Central memory CD8-positive, alpha-beta T cell (primary cell): ENCODE measurements at places on chromosomes 11 and 22.

GRCh38 chr11:1335811-1336761 lies 26.7 kb upstream of the TOLLIP start:
- H3K36me3 ChIP-seq = peaks cover 14% of the 10 kb centered on the region
- DNase-seq = peak; percentile 39
- H3K27me3 ChIP-seq = no peaks in the 10 kb centered on the region
- no peak overlapping the region for H3K27ac ChIP-seq

DNA sequence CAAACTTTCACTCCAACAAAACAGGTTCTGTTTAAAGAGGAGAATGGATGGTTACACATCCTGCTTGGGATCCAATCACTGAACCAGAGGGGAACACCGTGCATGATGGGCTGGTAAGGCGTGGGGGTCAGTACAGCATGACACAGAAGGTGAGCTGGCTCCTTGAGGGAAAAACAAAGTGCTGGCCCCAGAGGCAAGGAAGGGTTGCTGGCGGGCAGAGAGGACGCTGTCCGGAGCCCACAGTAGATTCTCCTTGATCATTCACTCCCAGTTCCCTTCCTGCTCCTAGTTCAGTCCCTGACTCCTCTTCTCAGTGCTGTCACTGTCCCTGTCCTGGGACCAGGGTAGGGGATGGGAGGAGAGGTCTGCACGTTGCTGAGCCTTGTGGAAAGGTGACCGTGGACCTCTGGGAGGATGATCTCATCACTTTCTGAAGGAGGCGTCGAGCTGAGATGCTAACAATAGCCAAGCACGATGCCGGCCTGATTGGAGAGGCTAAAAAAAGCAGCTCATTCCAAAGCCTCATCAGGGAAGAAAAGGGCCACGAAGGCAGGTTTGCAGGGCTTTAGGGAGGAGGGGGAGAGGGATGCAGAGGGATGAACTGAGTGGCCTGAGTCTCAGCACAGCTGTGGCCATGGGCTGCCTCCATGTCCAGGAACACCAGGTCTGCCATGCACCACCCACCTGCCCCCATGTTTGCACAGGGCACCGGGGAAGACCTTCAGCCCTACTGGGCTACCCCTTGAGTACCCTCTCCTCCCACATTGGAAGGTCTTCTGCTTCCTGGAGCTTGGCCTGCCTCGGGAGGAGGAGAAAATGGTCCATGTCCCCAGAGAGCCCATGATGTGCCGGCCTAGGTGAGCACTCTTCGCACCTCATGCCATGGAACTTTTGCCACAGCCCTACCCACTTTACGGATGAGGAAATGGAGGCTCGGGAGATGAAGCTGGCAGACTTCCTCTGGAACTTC lies 72.7 kb upstream of the RTL6 start:
- no peaks in the 10 kb centered on the region for H3K36me3 ChIP-seq
- no peak for DNase-seq
- no peak overlapping the region for H3K27ac ChIP-seq

- H3K4me3 ChIP-seq = peak overlapping the region; percentile 89
- peaks cover 45% of the 10 kb centered on the region for H3K4me1 ChIP-seq
- peaks cover 28% of the 10 kb centered on the region for H3K36me3 ChIP-seq
- peak overlapping the region; percentile 98 for H3K27ac ChIP-seq
Measured at GRCh38 chr11:114399490-114400215, 658 bp downstream of the C11orf71 start.

- DNase-seq = no peak
- H3K4me3 ChIP-seq = no peak overlapping the region
- peaks cover 3% of the 10 kb centered on the region for H3K36me3 ChIP-seq
Measured at GRCh38 chr22:27975381-27976013, 56.4 kb upstream of the PITPNB start.

- no peak overlapping the region for H3K4me3 ChIP-seq
- peaks cover 41% of the 10 kb centered on the region for H3K27me3 ChIP-seq
- no peak overlapping the region for H3K27ac ChIP-seq
- peaks cover 2% of the 10 kb centered on the region for H3K36me3 ChIP-seq
- no peak for DNase-seq
Measured at GRCh38 chr22:47239474-47239860, 477.0 kb downstream of the TBC1D22A start.

- no peak for DNase-seq
- H3K4me1 ChIP-seq = peaks cover under 1% of the 10 kb centered on the region
- no peaks in the 10 kb centered on the region for H3K36me3 ChIP-seq
Measured at GRCh38 chr22:25007444-25008106, 55.1 kb downstream of the KIAA1671 start.

DNA sequence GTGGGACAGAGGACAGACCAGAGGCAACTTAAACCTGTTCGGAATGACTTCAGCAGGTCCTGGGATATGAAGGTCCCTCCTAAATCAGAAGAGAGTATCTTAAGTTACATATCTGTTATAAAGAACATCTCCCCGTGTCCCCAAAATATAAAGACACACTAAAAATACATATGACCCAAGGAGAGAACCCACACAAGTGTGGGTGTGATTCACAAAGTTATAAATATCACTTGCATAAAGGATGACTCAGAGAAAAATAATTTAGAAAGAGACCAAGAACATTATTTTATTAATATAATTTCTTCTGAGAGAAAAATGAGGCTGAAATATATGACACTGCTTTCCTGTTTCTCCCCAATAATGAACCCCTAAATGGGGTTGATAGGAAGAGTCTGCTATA lies 14.2 kb downstream of the OR5B21 start:
- no peak overlapping the region for H3K27ac ChIP-seq
- H3K27me3 ChIP-seq = no peaks in the 10 kb centered on the region
- DNase-seq = no peak
- H3K36me3 ChIP-seq = no peaks in the 10 kb centered on the region

DNA sequence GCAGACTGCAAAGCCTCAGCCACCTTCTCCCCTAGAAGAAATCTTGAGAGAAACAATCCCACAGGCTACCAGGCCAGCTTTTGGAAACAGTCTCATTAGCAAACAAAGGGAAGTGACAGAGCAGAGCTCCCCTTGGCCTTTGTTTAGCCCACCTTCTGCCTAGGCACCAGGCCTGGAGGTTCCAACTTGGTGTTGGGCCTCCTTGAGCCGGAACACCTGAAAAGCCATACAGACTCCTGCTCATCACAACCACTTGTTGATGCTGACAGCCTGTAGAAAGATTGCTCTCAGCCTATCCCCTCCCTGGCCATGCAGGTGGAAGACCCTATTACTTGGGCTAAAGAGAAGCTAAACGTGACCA lies 26.6 kb downstream of the KCNQ1OT1 start:
- H3K4me1 ChIP-seq = no peaks in the 10 kb centered on the region
- H3K4me3 ChIP-seq = no peak overlapping the region
- H3K27ac ChIP-seq = no peak overlapping the region
- DNase-seq = no peak
- no peaks in the 10 kb centered on the region for H3K36me3 ChIP-seq
- no peaks in the 10 kb centered on the region for H3K27me3 ChIP-seq

- H3K4me1 ChIP-seq = peaks cover 5% of the 10 kb centered on the region
- no peak overlapping the region for H3K27ac ChIP-seq
- peaks cover 2% of the 10 kb centered on the region for H3K36me3 ChIP-seq
- no peak for DNase-seq
- peak overlapping the region; percentile 6 for H3K4me3 ChIP-seq
Measured at GRCh38 chr22:30195245-30196140, 51.1 kb downstream of the LIF start.

GRCh38 chr11:73810637-73811036 lies 23.0 kb downstream of the MRPL48 start:
- H3K27ac ChIP-seq = peak overlapping the region; percentile 56
- no peak for DNase-seq
- H3K4me1 ChIP-seq = peaks cover 12% of the 10 kb centered on the region
- peaks cover 20% of the 10 kb centered on the region for H3K36me3 ChIP-seq

GRCh38 chr11:82792319-82792718 lies 58.7 kb upstream of the FAM181B start:
- no peaks in the 10 kb centered on the region for H3K4me1 ChIP-seq
- no peak overlapping the region for H3K27ac ChIP-seq
- H3K4me3 ChIP-seq = no peak overlapping the region
- no peaks in the 10 kb centered on the region for H3K36me3 ChIP-seq

DNA sequence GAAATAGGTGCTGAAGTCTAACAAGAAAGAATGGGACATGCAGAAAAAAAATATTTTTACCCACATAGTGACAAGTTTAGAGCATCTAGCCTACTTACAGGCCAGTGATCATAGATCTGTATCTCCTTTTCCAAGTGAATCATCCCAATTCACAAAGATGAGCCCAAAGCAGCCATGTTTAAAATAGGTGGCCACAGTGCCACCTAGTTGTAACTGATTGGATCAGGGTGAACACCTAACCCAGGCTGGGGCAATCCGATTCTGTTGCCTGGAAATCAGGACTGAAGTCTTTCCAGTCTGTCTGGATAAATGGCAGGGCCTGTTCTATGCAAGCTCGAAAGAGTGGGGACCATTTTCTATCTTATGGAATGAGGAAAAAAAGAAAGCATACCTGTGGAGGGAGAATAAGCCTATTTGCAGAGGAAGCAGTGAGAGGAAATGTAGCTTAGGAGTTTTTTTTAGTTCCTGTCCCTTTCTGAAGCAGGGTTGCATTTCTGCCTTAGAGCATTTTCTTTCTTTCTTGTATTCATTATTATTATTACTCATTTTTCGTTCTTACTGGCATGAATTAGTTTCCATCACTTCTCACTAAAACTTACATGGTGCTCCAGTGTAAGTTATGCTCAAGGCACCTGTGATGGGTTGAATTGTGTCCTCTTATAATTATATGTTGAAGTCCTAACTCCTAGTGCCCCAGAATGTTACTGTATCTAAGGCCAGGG lies 113.2 kb upstream of the RAG2 start:
- H3K36me3 ChIP-seq = no peaks in the 10 kb centered on the region
- no peaks in the 10 kb centered on the region for H3K4me1 ChIP-seq
- no peak for DNase-seq
- no peak overlapping the region for H3K27ac ChIP-seq

DNA sequence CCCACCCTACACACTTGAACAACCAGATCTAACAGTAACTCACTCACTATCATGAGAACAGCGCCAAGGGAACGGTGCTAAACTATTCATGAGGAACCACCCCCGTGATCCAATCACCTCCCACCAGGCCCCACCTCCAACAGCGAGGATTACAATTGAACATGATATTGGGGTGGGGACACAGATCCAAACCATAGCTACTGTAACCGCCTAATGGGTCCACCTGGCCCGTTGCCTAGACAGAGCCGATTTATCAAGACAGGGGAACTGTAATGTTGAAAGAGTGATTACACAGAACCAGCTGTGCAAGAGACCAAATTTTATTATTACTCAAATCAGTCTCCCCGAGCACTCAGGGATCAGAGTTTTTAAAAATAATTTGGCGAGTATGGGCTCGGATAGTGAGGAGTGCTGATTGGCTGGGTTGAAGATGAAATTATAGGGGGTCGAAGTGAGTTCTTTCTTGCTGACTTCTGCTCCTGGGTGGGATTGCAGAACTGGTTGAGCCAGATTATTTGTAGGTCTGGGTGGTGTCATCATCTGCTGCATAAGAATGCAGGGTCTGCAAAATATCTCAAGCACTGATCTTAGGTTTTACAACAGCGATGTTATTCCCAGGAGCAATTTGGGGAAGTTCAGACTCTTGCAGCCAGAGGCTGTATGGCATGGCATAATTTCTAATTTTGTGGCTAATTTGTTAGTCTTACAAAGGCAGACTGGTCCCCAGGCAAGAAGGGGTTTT lies 17.9 kb upstream of the ZC3H12C start:
- peaks cover 28% of the 10 kb centered on the region for H3K27me3 ChIP-seq
- no peak overlapping the region for H3K4me3 ChIP-seq
- no peak for DNase-seq
- H3K27ac ChIP-seq = no peak overlapping the region

DNA sequence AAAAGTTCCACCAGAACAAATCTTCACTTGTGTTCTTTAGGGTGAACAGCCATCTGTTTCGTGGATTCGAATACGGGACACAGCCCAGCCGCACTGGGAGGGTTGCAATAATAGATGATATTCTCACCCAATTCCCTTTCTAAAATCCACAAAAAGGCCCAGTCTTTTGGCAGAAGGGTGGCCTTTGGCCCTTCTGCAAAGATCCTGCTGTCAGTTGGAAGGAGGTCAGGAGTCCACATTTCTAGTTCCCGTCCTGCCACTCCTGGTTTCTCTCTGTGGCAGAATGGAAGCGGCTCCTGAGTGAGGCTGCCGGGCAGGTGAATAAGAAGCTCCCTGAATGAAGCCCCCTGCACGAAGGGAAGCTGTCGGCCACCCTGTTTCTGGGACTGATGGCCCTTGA lies 11.2 kb upstream of the LINC01488 start:
- H3K27me3 ChIP-seq = no peaks in the 10 kb centered on the region
- no peak overlapping the region for H3K4me3 ChIP-seq
- no peaks in the 10 kb centered on the region for H3K4me1 ChIP-seq
- DNase-seq = no peak
- no peaks in the 10 kb centered on the region for H3K36me3 ChIP-seq
- H3K27ac ChIP-seq = no peak overlapping the region

DNA sequence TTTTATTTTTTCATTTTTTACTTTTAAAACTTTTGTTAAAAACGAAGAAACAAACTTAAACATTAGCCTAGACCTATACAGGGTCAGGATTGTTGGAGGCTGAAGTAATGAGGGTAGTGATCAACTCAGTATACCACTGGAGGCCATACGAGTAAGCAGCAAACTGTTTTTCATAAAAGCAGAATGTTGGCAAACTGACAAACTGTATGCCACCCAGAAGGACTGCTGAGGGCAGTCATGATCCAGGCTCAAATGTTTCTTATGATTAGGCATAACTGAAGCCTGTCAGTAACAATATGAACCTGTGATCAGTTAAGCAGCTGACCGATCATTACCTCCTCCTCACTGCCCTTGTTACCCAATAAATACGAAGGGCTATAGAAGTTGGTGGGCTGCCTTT lies 10.2 kb upstream of the SC5D start:
- no peaks in the 10 kb centered on the region for H3K4me1 ChIP-seq
- no peak for DNase-seq

DNA sequence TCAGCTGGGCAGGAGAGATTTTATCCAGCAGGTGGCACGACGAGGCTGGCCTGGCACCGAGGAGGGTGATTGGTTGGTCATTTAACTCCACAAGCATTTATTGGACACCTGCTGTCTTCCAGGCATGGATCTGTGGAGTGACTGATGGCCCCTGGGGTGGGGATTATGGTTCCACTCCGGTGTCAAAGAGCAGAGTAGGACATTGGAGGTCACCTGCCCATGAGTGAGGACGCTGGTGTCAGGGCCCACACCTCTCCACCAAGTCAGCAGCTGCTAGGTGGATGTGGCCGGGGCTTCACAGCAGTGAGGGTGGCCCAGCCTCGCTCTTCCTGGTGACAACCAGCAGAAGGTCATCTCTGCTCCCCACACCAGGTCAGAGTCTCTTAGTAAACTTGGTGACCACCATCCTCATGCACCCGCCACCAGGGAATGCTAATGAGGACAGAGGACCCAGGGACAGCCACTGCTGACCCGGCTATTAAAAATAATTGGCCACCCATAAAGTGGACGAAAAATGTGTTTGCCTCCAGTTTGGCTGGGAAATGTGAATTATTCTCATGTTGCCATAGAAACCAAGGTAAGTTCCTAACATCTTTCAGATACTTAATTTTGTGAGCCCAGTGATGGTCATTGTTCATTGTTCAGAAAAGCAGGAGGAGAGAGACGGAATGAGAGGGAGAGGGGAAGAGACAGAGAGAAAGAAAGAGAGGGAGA lies 428.7 kb downstream of the TBC1D22A start:
- H3K36me3 ChIP-seq = peaks cover 7% of the 10 kb centered on the region
- no peaks in the 10 kb centered on the region for H3K27me3 ChIP-seq
- H3K4me3 ChIP-seq = no peak overlapping the region
- H3K4me1 ChIP-seq = no peaks in the 10 kb centered on the region
